ENCODE measurements at places on chromosomes 3 and 15.

GRCh38 chr15:40336744-40337122 is 4.0 kb downstream of the CCDC9B start:
- peak; percentile 53 for DNase-seq

- no peak for DNase-seq
Observed at GRCh38 chr3:177576746-177577145, 379.5 kb upstream of the TBL1XR1 start.

DNA sequence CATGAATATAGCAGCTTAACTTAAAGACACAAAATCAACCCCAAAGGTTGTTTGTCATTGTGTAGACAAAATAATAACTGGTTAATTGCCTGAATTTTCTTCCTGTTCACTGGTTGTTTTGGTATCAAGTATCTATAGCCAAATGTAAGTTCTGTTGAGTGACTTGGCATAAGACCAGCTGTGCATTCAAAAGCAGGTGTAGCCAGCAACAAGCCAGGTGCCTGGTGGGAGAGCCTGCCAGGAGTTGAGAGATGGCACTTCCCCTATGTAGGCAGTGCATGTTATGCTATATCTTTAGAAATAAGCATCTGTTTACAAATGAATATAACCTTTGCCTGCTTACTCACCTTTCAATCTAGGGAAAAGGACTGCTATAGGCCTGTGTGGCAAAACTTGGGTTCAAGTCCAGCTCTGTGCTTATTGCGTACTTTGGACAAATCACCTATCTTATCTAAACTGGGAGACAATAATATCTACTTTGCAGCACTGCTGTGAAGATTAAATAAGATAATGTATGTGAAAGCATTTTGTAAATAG is 84.9 kb upstream of the TBL1XR1 start:
- no peak for DNase-seq

- DNase-seq: no peak
Observed at GRCh38 chr3:116037954-116038911, 407.1 kb downstream of the LSAMP start.

DNA sequence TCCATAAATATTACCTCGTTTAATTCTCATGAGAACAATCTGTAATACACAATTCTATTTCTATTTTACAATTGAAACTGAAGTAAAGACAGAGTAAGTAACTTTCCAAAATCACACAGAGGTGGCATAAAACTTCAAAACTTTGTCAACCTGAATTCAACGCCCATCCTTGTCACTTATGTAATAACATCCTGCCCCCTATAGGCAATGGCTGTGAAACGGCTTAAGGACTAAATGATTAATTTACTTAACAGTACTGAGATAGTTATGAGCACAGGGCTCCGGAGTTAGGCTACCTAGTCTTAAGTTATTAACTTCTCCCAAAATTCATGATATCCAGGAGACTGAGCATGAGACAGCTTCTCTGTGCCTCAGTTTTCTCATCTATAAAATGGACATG is 293.1 kb upstream of the CHRM5 start:
- DNase-seq: no peak

DNA sequence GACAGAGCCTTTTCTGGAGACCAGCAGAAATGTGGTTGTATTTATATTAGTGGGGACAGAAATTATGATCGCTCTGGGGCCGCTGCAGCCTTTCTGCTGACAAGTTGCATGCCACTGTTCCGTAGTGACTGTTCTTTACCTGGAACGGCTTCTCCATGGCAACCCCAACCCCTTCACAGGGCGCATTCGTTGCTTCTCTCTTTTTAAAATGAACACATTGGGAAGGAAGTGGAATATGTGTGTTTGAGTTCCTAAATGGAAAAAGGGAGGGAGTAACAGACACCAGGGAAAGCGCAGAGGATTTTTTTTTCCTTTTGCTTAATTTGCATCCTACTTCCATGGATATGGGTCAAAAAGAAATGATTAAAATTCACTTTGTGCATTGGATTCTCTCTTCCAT is 482.0 kb upstream of the SUCLG2 start:
- no peak for DNase-seq

DNA sequence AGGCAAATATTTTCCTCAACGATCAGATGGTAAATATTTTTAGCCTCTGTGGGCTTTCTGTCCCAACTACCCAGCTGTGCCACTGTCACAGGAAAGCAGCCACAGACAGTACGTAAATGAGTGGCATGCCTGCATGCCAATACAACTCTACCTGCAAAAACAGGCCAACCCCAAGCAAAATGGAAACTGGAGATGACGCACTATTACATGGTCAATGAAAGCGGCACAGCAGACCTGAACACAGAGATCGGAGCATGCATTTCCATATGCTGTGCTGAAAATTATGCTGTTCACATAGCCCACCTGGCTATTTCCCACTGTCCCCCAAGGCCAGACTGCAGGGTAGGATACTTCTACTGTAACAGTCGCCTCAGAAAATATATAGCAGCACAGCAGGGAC is 57.8 kb downstream of the HERC2 start:
- DNase-seq: no peak

- no peak for DNase-seq
Observed at GRCh38 chr3:172130717-172131050, 91.3 kb downstream of the FNDC3B start.

- peak; percentile 66 for DNase-seq
Observed at GRCh38 chr3:11803977-11804892, 42.5 kb downstream of the TAMM41 start.

GRCh38 chr3:129016720-129017483 is 15.8 kb downstream of the EFCC1 start:
- DNase-seq: peak; percentile 73

DNA sequence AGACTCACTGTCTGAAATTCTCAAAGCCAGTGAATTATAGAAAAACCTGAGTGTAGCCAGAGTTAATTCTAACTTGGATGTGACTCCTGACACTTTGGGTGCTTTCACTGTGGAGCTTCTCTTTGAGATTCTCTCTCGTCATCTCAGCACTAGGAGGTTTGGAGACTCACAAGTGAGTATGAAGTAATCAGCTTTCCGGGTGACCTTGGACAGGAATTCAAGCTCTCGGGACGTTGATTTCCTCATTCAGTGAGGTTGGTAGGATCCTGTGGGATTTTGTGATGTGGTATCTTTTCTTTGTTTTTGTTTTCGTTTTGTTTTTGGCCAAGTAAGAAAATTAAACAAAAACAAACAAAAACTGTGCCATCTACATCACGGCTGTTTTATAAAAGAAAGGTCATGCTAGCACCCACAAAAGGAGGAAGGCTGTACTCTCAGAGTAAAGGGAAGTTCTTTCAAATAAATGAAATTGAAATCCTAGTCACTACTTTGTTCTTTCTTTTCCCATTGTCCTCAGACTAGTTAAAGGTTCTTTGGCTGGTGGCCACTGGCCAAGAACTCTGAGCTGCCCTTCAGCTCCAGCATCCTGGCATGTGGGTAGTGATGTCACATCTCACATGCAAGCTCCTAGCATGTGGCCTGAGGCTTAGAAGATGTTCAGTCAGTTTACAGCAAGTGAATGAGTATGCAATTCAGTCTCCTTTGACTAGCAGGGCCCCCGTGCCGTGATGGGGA is 263.3 kb upstream of the TPM1 start:
- DNase-seq: no peak

DNA sequence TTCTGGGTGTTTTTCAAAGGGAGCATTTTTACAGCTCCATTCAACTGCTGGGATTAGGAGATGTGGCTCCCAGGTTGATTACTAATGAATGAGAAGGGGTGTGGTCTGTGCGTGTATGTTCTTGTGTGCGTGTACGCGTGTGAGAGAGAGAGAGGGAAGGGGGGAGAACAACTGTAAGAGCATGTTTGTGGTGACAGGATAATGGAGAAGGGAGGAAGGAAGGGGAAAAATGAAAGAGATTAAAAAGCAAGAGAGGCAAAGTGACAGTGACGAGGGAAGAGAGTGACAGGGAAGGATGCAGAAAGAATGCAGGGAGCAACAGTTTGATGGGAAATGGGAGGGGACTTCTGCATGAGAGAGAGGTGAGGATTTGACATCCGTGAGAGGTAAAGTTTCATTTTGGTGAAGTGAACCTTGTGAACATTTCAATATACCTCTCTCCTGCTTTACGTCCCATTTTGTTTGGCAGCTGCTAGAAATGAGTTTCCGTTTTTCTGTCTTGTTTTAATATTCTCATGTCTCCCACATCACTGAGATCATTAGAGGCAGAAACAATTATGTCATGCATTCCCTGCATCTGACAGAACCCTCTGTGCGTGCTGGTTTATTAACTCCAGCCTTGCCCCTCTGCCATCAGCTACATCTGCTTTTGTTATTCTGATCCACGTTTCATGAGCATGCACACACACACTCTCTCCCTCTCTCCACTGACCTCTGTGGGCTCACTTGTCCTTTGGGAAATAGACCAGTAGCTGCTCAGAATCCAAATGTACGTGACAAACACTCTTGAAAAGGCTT is 161.6 kb downstream of the GAP43 start:
- no peak for DNase-seq

DNA sequence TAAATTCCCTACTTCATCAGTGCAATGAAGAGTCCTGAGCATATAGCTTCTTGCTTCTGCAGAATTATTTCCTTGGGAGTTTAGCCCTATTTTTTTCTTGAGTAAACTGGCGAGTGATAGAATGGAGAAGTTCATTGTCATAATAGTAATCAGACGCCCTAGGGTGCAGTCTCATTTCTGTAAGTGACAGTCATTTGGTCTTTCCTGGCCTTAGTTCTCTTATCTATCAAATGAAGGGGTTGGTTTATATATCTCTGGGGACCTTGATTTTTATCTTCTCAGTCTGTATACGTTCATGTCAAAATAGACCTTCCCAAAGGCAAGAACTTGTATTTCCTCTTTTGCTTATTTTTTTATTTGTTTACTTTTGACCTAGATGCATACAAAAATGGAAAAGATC is 9.9 kb upstream of the ALPK3 start:
- no peak for DNase-seq

DNA sequence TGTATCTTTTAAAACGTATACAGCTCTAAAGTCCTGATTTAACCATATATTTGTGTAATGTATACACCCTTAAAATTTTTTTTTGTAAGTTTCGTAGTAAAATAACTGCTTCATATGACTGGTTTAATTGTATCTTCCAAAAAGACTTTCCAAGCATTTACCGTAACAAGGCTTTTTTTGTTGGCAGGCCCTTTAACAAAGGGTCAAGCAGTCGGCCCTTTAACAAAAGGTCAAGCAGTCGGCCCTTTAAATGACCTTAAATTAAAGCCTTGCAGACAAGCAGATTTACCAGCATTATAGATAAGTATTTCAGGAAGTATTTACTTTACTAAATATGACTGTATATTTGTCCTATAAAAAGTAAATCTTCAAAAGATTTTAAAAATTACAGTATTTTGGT is 28.1 kb downstream of the TSC22D2 start:
- no peak for DNase-seq

- DNase-seq: no peak
Observed at GRCh38 chr3:186369217-186369616, 7.2 kb upstream of the DGKG start.

DNA sequence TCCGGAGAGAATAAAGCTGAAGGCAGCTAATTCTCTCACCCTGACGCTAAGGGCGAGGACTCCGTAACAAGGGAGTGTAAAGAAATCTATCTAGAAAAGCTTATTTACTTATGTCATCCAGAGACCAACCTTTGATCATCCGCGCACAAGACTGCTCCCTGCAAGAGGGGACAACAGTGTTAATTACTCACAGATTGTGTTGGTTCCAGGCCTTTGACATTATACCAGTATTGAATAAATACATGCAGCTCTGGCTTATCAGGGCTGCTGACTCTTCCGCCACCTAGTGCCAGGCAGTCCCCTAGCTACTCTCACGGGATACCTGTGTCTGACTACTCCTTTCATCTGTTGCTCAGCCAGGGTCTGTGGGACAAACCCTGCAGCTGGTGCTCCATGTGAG is 211.7 kb downstream of the DTWD1 start:
- no peak for DNase-seq

GRCh38 chr15:32067115-32067514 is 36.8 kb downstream of the CHRNA7 start:
- DNase-seq: no peak

- no peak for DNase-seq
Observed at GRCh38 chr15:74130155-74130848, at the start of gene ISLR2. ISLR2 (plus strand) TSS chr15:74130586; CDS start chr15:74132755, 2,169 bp downstream.

- DNase-seq: no peak
Observed at GRCh38 chr3:10508619-10509260, 3.4 kb upstream of the ATP2B2 start.

- DNase-seq: no peak
Observed at GRCh38 chr15:60126200-60126599, 122.1 kb downstream of the FOXB1 start.

GRCh38 chr3:42689421-42690014 is 4.2 kb downstream of the KLHL40 start:
- DNase-seq: no peak

GRCh38 chr3:3578718-3579117 is 220.5 kb upstream of the LRRN1 start:
- DNase-seq: no peak

GRCh38 chr3:4534906-4535305 is 41.8 kb downstream of the ITPR1 start:
- no peak for DNase-seq

- no peak for DNase-seq
Observed at GRCh38 chr15:65424683-65425082, 1.9 kb upstream of the IGDCC4 start.

DNA sequence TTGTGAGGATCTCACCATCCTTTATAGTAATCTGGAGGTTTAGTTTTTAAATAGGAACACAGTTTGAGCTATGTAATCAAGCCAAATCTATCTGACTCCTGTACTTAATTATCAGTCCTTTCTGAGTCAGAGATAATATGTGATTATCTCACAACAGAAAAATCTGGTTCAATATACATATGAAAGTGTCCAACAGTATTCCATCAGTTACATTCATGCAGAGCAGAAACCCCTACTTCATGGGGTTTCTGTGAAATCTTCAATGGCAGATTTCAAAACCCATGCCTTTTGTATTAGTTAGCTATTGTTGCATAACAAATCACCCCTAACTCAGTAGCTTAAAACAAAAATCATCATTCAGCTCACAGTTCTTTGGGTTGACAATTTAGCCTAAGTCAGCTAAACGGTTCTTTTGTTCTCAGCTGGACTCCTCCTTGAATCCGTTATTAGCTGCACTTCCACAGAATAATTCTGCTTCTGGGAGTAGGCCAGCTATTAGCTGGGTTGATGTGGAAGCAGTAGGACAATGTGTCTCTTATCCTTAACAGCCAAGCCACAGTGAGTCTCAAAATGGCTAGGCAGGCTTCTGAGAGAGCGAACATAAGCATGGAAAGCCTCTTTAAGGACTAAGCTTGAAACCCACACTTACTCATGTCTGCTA is 42.9 kb upstream of the ARPP21 start:
- no peak for DNase-seq

- DNase-seq: no peak
Observed at GRCh38 chr3:22371036-22371435, 620.0 kb upstream of the ZNF385D start.

Data from CD4-positive, alpha-beta T cell treated with Interleukin-4 for 1 hour (primary cell).